Breast epithelium (tissue), 4 donors: ENCODE measurements at places on chromosomes 1 and 21. TPM values are rescaled to one million over a fixed set of nuclear protein-coding genes. Genes with fewer than 3 reads are reported as not detected.

NBPF12 gene
- total RNA-seq = 22.3 TPM

DNA sequence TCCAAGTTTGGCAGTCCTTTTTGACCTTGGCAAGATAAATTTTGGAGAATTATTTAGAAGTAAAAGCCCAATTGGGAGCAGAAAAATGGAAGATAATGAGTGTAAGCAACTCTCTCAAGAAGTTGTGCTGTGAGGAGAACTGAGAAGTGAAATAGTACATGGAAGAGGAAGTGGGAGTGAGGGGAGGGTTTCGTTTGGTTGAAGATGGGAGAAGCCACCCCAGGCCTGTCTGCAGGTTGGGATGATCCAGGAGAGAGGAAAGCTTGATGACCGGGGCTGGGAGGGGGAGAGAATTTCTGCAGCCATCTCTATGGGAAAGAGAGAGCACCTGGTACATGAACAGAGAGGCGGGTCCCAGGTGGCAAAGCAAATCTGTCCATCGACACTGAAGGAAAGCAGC lies 8.6 kb upstream of the RCAN1 start:
- DNase-seq = no peak

GRCh38 chr21:28821276-28822122 lies 171.2 kb downstream of the LTN1 start:
- DNase-seq = no peak

GRCh38 chr21:31558962-31559367 lies 100.5 kb upstream of the SOD1 start:
- peak; percentile 78 for DNase-seq

- DNase-seq = no peak
These were observed 235.4 kb upstream of the KAZN start for GRCh38 chr1:14363036-14363590.

DNA sequence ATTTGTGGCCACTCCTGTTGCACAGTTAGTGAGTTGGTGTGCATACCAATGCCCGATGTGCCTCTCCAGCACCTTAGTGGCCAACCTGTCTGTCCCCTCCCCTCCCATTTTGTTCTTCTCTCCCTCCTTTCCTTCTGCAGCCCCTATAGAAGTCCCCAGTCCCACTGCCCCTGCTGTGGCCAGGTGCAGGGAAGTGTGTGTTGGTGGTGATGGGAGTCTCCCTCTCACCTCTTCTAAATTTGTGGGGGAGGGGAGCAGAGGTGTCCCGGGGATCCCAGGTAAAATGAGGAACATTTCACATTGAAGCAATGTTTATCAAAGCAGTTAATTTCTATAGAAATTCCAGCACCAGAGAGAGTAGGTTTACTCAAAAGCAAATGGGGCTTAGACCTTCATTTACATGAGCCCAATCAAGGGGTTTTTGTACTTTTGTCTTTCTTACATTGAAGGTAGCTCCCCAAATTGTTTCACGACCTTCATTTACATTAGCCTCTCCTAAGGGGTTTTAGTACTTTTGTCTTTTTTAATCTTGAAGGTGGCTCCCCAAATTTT lies 3.0 kb upstream of the C1orf21 start:
- no peak for DNase-seq

DNA sequence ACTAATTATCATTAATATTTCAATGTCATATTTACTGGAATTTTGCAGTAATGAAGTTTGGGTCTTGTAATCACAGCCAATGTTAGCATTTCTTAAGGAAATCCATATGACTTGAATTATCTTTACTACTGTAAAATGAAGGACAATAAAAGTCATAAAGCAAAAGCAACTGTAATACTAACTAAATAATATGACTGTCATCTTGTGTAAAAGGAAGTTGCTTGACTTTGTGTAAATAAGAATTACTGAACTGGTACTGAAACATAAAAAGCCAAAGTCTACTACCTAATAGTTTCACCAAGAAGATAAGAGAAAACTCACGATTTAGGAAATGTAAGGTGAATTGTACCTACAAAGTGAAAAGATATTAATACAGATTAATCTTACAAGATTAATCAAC lies 57.5 kb downstream of the ATP6V1G3 start:
- DNase-seq = no peak

GRCh38 chr1:107267489-107267888 lies 126.7 kb downstream of the NTNG1 start:
- DNase-seq = no peak

GRCh38 chr1:65119951-65120350 lies 28.1 kb upstream of the AK4 start:
- DNase-seq = no peak

DNA sequence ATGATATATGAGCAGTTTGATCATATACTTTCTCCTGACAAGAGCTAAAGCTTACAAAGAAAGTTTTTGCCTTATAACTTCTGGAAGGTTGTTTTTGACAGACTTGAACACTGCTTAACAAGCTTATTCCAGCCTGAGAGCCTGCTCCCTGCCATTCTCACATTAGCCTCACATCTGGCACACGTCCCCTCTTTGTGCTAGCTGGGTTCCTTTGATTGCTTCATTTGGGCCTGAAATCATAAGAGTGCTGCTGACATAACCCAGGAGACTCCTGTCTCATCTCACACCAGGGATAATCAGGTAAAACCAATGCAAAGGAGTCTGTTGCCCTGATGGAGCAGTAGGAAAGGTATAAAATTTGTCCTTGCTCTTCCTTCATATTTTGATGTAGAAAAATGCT lies 1411.7 kb upstream of the B3GALT2 start:
- DNase-seq = no peak

COL9A2 gene
- 11.4 TPM for total RNA-seq

MFAP2 gene
- total RNA-seq = 40.2 TPM

DNA sequence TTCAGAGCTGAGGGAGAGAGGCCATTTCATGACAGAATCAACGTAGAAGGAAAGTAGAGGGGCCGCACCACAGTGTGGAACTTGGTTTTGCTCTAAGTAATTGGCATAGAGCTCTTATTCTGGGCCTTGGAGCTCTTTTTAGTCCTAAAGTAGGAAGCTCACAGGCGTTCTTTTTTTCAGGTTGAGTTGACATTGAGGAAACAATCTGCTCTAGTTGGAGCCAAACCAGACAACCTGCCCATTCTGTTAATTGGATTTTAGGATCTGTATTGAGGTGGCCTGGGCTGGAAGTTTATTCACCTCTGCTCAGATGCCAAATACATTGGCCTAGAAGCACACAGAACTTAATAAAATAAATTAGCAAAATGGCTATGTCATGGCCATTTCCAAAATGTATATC lies 1093.9 kb downstream of the ADGRL2 start:
- DNase-seq = no peak

DNA sequence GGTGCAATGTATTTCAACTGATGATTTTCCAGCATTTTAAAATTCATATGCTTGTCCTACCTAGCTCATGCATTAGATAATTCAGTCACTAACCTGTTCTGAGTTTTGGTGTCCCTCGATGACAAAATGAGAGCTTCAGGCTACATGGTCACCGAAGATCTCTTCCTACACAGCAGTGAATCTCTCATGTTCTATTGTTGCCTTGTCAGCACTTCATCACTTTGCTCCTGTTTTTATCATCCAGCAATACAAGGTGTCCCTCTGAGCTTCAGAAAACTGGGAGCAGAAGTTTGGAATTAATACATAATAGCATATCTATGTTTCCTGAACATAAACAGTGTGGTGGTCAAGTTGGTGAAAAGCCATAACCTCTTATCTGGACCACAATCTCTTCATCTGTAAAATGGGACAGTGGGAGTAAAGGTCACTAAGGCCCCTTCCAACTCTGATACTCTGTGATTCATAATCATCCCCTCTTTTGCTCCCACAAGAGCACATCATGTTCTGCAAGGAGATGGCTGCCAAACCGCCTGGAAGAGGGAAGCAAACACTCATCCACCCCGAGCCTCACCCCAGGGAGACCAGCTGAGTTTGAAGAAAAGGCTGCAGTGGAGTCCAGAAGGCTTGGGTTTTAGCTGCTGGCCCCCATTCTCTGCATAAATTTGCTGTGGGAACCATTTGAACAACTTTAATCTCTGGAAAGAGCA lies 137.9 kb upstream of the F3 start:
- no peak for DNase-seq

C8A gene
- total RNA-seq = not detected

- DNase-seq = no peak
These were observed 19.7 kb downstream of the ENSA start for GRCh38 chr1:150609732-150610131.

GRCh38 chr1:11744287-11744686 lies 8.4 kb downstream of the AGTRAP start:
- DNase-seq = no peak

RORC gene
- 48.6 TPM for total RNA-seq

OVAAL gene
- not detected for total RNA-seq

MEAF6 gene
- 140 TPM for total RNA-seq

CLDN17 gene
- not detected for total RNA-seq

GRCh38 chr1:190476321-190476720 lies 1.3 kb downstream of the BRINP3 start:
- DNase-seq = no peak
